Activated CD8-positive, alpha-beta T cell treated with anti-CD3 and anti-CD28 coated beads, Interleukin-2, amount 10 ng/mL, durations not matched to agents 7 days and 5 days (primary cell): ENCODE measurements at places on chromosomes 2 and 18. TPM values are rescaled to one million over a fixed set of nuclear protein-coding genes. Genes with fewer than 3 reads are reported as not detected.

DNA sequence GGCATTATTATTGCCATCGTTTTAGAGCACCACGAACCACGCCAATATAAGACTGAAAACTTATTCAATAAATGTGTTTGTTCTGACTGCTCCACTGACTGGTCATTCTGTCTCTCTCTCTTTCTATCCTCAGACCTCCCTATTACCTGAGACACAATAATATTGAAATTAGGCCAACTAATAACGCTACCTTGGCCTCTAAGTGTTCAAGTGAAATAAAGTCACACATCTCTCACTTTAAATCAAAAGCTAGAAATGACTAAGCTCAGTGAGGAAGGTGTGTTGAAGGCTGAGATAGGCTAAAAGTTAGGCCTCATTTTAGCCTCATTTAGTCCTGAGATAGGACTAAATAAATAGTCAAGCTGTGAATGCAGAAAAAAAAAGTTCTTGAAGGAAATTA is 38.8 kb downstream of the G6PC2 start:
- H3K27ac ChIP-seq, result no peak overlapping the region
- no peak overlapping the region for H3K4me3 ChIP-seq
- H3K27me3 ChIP-seq, result peaks cover 14% of the 10 kb centered on the region
- DNase-seq, result no peak
- no peaks in the 10 kb centered on the region for H3K4me1 ChIP-seq

Gene SPHKAP
- not detected for total RNA-seq

GRCh38 chr18:68418881-68419280 is 296.0 kb downstream of the TMX3 start:
- no peak overlapping the region for H3K27ac ChIP-seq
- DNase-seq, result no peak
- no peaks in the 10 kb centered on the region for H3K4me1 ChIP-seq
- no peak overlapping the region for H3K4me3 ChIP-seq
- no peaks in the 10 kb centered on the region for H3K36me3 ChIP-seq

Gene ACTG2
- not detected for total RNA-seq

DNA sequence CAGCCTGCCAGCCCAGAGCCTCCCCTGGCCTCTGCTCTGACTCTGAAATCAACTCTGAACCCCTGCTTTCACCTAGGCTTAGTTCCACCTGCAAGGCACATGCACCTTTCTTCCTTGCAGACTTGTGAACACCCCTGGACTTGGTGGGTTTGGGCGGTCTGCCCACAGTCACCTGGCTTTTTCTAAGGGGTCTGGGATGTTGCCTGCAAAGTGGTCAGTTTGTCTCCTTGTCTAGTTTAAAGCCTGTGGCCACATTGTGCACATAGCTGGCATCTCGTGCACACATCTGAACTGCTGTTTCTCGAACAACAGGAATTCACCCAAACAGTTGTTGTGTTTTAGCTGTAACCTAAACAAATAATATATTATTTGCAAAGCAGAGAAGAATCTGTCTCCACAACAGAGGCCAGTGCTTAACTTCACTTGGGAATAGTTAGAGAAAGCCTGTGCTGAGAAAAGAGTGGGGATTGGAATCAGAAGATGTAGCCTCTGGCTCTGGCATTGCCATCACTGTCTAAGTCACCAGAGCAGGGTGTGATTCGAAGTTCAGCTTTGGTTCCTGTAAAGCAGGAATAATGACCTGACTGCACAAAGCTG is 108.5 kb downstream of the TMEM18 start:
- H3K27ac ChIP-seq, result no peak overlapping the region
- no peak overlapping the region for H3K4me3 ChIP-seq
- peaks cover 15% of the 10 kb centered on the region for H3K27me3 ChIP-seq
